ENCODE measurements at places on chromosomes 1 and 21. TPM values are rescaled to one million over a fixed set of nuclear protein-coding genes. Genes with fewer than 3 reads are reported as not detected.

PPFIA4 gene
- total RNA-seq = 0.13 TPM

C4BPA gene
- total RNA-seq = not detected

OR2T35 gene
- total RNA-seq = not detected

RXFP4 gene
- not detected for total RNA-seq

PCSK9 gene
- under 0.01 TPM for total RNA-seq

RIMS3 gene
- 0.38 TPM for total RNA-seq

BRDT gene
- not detected for total RNA-seq

USH2A gene
- not detected for total RNA-seq

DMRTA2 gene
- not detected for total RNA-seq

SYT14 gene
- total RNA-seq = 0.13 TPM

TAF12 gene
- 24.0 TPM for total RNA-seq

STK40 gene
- 23.1 TPM for total RNA-seq
